Motor neuron (in vitro differentiated cells): ENCODE measurements at places on chromosomes 2 and 18.

DNA sequence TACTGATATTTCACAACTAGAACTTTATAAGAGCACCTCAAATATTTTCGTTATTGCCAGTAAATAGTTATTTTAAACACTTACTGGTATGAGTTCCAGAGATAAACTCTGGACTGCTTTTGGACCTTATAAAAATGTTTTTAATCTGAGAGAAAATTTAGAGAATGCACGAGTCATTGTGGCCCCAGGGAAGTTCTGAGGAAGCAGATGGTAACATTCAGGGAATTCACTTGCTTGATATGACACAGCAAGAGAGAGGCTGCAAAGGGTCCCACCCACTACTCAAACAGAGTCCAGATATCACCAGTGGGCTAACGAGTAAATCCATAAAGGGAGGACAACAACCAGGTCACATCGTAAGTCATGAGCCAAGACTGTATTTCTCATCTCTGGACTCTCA, 526.8 kb downstream of the TDRD15 start:
- ATAC-seq: no peak

DNA sequence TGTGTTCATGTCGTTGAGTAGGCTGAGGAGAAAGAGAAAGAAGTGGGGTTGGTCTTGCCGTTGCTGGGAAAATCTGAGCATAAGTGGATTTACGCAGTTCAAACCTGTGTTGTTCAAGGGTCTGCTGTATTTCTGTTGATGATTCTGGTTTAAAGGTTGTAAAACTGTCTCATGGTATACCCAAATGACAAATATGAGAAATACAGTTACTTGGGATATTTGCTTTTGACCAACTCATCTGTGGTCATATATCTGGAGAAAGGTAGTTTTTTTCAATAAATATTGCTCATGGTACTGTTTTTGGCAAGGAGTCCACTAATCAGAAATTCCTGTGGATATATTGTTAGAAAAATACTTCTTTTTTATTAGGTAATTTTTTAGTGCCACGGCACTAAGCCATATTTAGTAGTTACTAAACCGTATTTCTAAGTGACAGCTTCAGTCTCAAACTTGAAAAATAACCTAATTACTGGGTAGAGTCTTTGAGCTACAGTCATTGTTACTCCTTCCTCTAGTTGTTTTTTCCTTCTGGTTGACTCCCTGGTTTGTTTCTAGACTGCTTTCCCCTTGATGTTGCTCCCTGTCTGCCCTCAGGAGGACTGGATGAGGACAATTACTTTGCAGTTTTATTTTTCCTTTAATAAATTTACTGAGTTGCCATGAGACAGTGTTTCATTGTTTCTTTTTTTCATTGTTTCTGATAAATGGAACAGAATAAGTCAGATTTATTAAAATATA, 31.5 kb downstream of the MOB4 start:
- ATAC-seq: no peak

DNA sequence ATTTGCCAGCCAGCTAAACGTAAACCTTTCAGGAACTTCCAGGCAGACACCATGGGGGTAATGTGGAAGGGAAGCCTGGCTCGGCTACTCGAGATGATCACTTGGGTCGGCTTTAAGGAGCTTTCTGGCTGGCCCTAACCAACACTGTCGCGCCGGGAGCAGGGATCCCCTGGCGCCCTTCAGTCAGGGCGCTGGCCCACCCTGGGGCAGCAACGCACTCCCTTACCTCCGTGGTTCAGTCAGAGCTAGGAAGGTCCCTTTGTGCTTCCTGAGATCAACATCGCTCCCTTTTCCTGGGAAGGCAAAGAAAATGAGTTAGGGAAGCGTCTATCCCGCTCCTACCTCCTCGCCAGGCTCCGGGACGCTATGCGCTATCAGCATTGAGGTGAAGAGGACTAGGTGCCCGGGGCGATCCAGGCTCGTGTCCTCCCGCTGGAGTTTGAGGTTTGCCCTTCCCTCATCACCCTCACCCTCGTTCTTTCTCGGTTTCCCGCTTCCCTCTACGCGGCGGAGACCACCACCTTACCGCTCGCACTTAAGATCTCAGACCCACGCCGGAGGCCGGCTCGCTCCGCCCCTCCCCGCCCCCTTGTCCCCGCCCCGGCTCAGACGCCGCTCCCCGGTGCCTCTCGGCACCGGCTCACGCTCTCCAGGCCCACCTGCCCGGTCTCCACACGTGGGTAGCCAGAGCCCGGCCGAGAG, 449 bp upstream of the ATRAID start:
- peak; percentile 78 for ATAC-seq

- no peak for ATAC-seq
These were observed 34.5 kb upstream of the GRB14 start for GRCh38 chr2:164655750-164656149.

DNA sequence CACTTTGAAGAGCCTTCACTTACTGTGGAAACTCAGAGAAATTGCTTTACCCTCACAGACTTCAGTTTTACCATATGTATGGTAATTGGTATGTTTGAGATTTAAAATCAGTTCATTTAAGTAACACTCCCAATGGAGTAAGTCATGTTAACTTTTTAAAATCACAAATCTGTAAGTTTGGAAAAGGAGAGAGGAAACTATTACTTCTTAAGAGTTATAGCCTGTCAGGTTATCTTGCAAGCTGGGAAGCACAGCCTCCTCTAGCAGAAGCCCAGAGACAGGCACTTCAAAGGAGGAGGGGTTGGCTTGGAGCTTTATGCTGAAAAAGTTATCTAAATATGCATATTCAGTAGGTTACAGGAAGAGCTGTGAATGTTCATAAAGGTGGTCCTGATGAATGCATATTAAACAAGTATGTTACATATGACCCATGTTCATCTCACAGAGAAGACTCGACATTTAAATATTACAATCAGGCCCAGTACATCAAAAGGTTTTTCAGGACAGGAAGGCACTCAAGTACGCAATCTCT, 102.5 kb downstream of the XRCC5 start:
- ATAC-seq: peak; percentile 65
